ENCODE measurements at places on chromosomes 12 and 14. TPM values are rescaled to one million over a fixed set of nuclear protein-coding genes. Genes with fewer than 3 reads are reported as not detected.

The LGMN gene
- 228 TPM for total RNA-seq

The RGS6 gene
- total RNA-seq, result 3.1 TPM

The TSPAN19 gene
- total RNA-seq, result 0.77 TPM

The KRT79 gene
- not detected for total RNA-seq

The RNASE3 gene
- 6.0 TPM for total RNA-seq

The ALDH2 gene
- 47.0 TPM for total RNA-seq

The CISTR gene
- total RNA-seq, result not detected

DNA sequence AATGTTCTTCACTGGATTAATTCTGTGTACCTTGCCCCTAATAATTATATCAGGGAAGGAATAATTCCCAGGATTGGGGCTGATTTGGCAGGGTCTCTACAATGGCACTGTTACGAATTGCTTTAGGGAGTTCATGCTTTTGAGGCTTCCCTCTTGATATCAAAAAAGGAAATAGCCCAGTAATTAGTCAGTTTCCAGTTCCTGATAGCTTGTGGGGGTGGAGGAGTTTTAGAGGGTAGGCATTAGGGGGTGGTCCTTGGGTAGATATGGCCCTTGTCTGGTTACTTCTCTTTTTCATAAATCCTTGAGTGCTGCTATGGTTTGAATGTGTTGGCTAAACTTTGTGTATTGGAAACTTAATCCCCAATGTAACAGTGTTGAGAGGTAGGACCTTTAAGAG lies 6.1 kb upstream of the SRSF5 start:
- no peaks in the 10 kb centered on the region for H3K36me3 ChIP-seq
- H3K4me3 ChIP-seq, result no peak overlapping the region
- no peak for DNase-seq
- no peaks in the 10 kb centered on the region for H3K4me1 ChIP-seq

GRCh38 chr14:89377544-89377943 lies 39.5 kb downstream of the FOXN3 start:
- H3K36me3 ChIP-seq, result no peaks in the 10 kb centered on the region
- H3K4me1 ChIP-seq, result peaks cover 34% of the 10 kb centered on the region
- no peaks in the 10 kb centered on the region for H3K27me3 ChIP-seq
- no peak overlapping the region for H3K4me3 ChIP-seq
- no peak overlapping the region for H3K27ac ChIP-seq
- DNase-seq, result no peak

DNA sequence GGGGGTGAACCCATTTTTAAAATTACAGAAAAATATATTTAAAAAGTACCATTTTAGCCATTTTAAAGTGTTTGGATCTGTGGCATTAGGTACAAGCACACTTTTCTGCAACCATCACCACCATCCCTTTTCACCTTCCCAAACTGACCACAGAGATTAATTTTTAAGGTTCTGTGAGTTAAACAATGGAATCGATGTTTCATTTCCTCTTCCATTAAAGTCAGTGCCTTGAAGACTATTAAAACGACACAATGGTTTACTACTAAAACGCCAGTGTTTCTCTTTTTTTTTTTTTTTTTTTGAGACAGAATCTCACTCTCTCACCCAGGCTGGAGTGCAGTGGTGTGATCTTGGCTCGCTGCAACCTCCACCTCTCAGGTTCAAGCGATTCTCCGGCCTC lies 78.1 kb upstream of the GPR68 start:
- peaks cover 35% of the 10 kb centered on the region for H3K4me1 ChIP-seq
- peaks cover 22% of the 10 kb centered on the region for H3K36me3 ChIP-seq
- H3K27ac ChIP-seq, result no peak overlapping the region
- DNase-seq, result no peak
- no peaks in the 10 kb centered on the region for H3K27me3 ChIP-seq

DNA sequence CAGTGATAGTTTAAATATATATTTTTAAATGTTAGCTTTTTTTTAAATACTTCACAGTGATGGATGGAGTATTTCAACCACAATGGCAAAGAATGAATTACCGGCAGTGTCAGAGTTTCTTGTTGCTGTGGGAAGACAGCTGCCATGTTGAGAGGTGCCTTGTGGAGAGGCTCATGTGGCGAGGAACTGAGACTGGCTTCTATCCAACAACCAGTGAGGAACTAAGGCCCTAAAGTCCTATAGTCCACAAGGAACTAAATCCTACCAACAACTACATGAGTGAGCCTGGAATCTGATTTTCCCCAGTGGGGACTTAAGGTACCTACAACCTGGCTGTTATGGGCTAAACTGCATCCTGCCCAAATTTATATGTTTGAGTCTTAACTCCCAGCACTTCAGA lies 220.2 kb upstream of the PLEKHG7 start:
- no peak for DNase-seq
- peaks cover 13% of the 10 kb centered on the region for H3K4me1 ChIP-seq
- H3K27ac ChIP-seq, result no peak overlapping the region

- no peaks in the 10 kb centered on the region for H3K4me1 ChIP-seq
- no peak for DNase-seq
- H3K27me3 ChIP-seq, result no peaks in the 10 kb centered on the region
- H3K36me3 ChIP-seq, result no peaks in the 10 kb centered on the region
- no peak overlapping the region for H3K4me3 ChIP-seq
Measured at GRCh38 chr14:39459795-39460478, 27.7 kb upstream of the FBXO33 start.

DNA sequence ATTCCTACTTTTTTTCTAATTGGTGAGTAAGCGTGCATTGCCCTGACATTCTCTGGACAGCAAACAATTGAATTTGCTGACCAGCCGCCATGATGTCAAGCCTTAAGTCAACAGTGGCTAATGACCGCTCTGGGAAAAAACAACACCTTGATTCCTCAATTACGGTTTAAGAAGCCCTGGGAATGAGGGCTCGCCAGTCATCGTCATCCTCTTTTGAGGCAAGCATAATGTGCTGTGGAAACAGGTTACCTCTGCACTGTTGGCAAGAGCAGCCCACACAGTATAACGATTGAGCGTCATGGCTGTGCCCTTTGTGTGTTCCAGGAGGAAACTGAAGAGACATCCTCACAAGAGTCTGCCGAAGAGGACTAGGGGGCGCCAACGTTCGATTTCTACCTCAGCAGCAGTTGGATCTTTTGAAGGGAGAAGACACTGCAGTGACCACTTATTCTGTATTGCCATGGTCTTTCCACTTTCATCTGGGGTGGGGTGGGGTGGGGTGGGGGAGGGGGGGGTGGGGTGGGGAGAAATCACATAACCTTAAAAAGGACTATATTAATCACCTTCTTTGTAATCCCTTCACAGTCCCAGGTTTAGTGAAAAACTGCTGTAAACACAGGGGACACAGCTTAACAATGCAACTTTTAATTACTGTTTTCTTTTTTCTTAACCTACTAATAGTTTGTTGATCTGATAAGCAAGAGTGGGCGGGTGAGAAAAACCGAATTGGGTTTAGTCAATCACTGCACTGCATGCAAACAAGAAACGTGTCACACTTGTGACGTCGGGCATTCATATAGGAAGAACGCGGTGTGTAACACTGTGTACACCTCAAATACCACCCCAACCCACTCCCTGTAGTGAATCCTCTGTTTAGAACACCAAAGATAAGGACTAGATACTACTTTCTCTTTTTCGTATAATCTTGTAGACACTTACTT lies 138.9 kb downstream of the HMGA2 start:
- H3K4me1 ChIP-seq, result peaks cover 4% of the 10 kb centered on the region
- H3K27ac ChIP-seq, result no peak overlapping the region
- DNase-seq, result no peak
- peak overlapping the region; percentile 11 for H3K4me3 ChIP-seq

DNA sequence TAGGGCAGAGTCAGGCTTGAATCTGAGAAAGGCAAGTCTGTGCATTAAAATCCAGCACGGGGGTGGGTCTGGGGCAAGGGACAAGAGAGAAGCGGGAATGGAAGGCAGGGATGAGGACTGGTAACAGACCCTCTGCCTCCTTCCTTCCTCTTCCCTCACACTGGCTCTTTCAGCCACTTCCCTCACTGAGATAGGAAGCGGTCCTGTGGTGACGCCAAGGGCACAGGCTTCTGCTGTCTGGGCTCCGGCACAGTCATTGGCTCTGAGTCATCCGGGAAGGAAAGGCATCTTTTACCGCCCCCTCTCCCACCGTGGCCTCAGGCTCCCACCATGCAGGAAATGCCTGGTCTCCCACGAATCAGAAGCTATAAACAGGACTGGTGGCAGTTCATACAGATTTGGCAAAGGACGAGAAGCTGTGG lies 70.2 kb downstream of the ETV6 start:
- H3K27me3 ChIP-seq, result no peaks in the 10 kb centered on the region
- H3K27ac ChIP-seq, result peak overlapping the region; percentile 29
- no peaks in the 10 kb centered on the region for H3K36me3 ChIP-seq
- H3K4me3 ChIP-seq, result no peak overlapping the region

GRCh38 chr12:42643881-42644579 lies 54.5 kb upstream of the PRICKLE1 start:
- no peaks in the 10 kb centered on the region for H3K27me3 ChIP-seq
- H3K4me1 ChIP-seq, result no peaks in the 10 kb centered on the region
- no peaks in the 10 kb centered on the region for H3K36me3 ChIP-seq
- DNase-seq, result no peak
- H3K27ac ChIP-seq, result no peak overlapping the region

DNA sequence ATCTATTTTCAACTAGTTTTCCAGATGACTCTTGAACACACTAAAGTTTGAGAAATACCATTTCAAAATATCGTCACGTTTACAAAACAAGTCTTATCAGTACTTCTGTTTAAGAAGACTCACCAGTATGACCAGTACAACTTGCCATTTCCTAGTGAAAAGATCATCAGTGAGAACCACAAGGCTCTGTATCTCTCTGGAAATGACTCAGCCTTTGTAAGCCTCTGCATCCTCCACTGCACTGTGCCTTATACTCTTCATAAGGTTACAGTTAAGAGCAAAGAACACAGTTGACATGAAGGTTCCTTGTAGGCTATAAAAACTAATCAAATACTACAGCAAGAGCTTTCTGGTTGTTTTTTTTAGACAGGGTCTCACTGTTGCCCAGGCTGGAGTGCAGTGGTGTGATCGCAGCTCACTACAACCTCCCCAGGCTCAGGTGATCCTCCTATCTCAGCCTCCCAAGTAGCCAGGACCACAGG lies 5.7 kb upstream of the VTI1B start:
- no peak overlapping the region for H3K27ac ChIP-seq
- H3K4me3 ChIP-seq, result no peak overlapping the region
- DNase-seq, result no peak
- no peaks in the 10 kb centered on the region for H3K4me1 ChIP-seq

GRCh38 chr14:57009585-57010515 lies 199.6 kb upstream of the OTX2 start:
- no peak overlapping the region for H3K4me3 ChIP-seq
- no peak overlapping the region for H3K27ac ChIP-seq
- no peaks in the 10 kb centered on the region for H3K4me1 ChIP-seq
- DNase-seq, result no peak
